ENCODE measurements at places on chromosomes 6 and 20.
A peak's percentile ranks its signal among the peaks of the same experiment; 100 is the strongest.

DNA sequence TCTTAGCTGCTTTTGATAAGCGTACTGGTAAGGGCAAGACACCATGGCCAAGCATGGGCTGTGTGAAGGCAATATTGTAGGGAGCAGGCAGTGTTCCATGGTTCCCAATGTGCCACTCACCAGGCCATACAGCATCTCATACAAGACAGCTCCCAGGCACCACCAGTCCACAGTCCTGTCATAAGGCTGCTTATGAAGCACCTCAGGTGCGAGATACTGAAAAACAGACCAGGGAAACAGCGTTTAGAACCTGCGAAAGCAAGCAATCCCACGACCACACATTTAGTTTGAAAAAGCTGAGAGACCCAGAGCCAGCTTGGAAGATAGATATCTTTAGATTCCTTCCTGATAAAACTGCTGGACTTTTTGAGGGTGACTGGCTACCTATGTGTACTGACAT, 119.1 kb upstream of the SLC2A12 start:
- DNase-seq = no peak

- no peak for DNase-seq
These were observed 32.6 kb downstream of the SLC2A10 start for GRCh38 chr20:46741924-46742668.

- no peak for DNase-seq
These were observed 42.3 kb downstream of the UNC5CL start for GRCh38 chr6:40996591-40997233.

- no peak for DNase-seq
These were observed 36.3 kb downstream of the FAM50B start for GRCh38 chr6:3885262-3886036.

DNA sequence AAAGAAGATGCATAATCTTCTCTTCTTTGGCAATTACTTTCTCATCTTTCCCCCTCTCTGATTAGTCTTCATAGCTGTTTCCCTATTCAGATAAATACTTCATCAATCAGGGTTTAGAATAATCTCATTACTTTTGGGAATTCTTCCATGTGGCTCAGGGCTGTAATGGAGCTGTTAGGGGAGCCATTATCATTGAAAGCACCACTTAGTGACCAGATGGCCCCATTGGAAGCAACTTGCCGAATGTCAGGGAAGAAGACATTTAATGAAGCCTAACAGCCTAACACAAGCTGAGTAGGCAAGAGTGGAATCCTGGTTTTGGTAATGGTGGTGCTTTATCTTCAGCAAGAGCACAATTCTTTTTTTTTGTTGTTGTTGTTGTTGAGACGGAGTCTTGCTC, 45.0 kb downstream of the TIAM2 start:
- DNase-seq = no peak

GRCh38 chr6:119559586-119559985, 210.0 kb upstream of the MAN1A1 start:
- DNase-seq = no peak

GRCh38 chr6:54981647-54982046, 135.1 kb downstream of the FAM83B start:
- DNase-seq = no peak

- DNase-seq = no peak
These were observed 24.1 kb upstream of the CCR6 start for GRCh38 chr6:167098825-167099225.

GRCh38 chr6:39804466-39805065, 12.4 kb downstream of the DAAM2 start:
- DNase-seq = no peak

DNA sequence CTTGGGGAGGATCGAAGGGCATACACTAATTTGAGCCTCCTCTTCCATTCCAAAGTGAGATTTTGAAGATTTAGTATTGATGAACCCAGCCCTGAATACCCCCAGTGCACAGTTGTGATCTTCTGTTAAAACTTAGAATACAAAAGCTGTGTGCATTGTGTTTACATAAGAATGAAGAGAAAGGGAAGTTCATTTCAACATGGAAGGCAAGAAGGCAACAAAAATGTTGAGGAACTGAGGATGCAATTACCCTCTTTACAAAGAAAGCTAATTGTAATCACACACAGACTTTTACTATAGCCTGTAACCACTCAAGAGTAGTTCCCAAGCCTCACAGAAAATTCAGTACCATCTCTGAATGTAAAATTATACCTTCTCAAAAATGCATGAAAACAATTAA, 49.3 kb downstream of the GFOD1 start:
- DNase-seq = no peak

- no peak for DNase-seq
These were observed 14.2 kb downstream of the STMND1 start for GRCh38 chr6:17116117-17116440.

DNA sequence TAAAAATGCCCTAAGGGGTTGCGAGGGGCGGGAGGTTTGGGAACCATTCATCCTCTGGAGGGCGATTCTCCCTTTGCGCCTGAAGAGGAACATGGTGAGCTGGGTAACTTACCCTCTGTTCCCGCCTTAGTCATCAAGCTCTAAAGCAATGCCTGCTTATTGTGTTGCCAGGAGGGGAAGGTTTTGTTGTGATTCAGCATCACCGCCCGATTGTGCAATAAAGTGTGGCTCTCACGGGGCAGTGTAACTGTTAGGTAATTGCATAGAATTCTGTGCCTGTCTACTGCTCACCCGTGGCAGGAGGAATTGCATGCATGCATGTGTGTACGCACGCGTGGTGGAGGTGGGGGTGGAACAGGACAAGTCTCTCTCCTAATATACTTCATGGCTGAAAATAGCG, 95.5 kb upstream of the AGPAT4 start:
- peak; percentile 83 for DNase-seq

- no peak for DNase-seq
These were observed 3.3 kb downstream of the PLCB4 start for GRCh38 chr20:9071976-9072726.

- no peak for DNase-seq
These were observed 41.2 kb upstream of the CHRNA4 start for GRCh38 chr20:63402181-63402859.

- no peak for DNase-seq
These were observed 61.1 kb upstream of the GTSF1L start for GRCh38 chr20:43787937-43788336.

DNA sequence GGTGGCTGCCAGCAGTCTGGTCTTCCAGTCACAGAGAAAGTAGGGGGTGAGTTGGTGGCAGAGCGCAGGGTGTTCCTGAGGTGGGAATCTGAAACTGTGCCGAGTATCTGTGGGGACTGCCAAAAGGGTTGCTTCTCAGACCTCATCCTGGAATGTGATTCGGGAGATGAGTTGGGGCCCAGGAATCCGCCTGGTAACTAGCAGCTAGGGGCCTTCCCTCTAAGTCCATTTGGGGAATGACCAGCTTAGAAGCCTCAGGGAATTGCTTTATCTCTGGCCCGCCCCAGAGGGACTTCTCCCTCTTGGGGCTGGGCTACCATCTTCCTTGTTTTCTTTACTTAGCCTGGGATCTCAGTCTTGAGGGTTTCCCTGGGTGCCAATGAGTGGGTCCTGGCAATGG, 49.6 kb downstream of the MOCS1 start:
- no peak for DNase-seq

DNA sequence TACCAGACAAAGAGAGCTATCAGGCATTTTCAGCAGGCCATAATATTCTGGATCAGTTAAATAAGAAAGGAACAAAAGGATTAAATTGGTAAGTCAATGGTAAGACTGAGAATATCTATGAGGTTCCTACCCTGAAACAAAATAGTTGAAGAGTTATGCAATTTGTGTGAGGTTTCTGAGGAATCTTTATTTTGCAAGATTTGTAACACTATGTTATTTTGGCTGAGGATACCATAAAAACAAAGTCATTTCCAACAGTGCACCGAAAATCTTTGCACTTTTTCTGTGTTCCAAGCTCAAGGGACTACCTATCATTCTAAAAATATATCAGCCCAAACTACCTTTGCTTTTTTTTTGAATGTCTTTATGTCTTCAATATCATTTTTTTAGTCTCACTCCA, 383.3 kb upstream of the CITED2 start:
- DNase-seq = no peak

DNA sequence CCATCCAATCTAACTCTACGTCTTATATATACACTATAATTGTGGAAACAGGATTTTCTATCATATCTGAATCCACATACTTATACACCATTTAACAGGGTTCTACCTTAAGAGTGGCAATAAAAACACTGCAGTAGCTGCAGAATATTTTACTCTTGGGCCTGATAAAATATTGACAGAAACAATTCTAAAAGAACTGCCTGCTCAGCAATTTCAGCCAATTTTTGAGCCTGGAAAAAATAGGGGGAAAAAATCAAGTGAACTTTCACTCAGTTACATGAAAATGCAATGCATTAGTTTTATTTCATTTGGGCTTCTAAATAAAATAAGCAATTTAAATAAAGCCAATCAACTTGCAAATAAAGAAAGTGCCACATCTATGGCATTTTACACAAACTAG, 246.5 kb upstream of the RUNX2 start:
- DNase-seq = no peak

- no peak for DNase-seq
These were observed 67.4 kb downstream of the UST start for GRCh38 chr6:148814082-148814790.

DNA sequence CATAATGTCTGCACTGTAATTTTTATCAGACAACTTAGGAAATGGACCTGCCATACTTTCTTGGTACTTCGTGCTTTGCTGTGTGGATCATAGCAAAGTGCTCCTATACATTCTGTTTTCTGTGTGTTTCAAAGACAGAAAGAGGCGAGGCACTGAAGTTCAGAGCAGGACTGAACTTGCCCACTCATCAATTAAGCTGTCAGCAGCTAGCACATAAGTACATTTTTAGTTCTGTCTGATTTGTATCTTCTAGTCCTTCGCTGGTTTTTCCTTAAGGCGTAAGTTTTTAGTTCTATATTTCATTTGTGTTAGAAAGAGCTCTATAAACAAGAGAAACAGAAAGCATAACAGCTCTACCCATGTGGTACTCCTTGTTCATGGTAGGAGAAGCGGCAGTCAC, 42.1 kb downstream of the MAP3K4 start:
- no peak for DNase-seq

Measured in SIG-M5 (cell line).